ENCODE measurements at places on chromosomes 16 and 17. TPM values are rescaled to one million over a fixed set of nuclear protein-coding genes. Genes with fewer than 3 reads are reported as not detected.

DNA sequence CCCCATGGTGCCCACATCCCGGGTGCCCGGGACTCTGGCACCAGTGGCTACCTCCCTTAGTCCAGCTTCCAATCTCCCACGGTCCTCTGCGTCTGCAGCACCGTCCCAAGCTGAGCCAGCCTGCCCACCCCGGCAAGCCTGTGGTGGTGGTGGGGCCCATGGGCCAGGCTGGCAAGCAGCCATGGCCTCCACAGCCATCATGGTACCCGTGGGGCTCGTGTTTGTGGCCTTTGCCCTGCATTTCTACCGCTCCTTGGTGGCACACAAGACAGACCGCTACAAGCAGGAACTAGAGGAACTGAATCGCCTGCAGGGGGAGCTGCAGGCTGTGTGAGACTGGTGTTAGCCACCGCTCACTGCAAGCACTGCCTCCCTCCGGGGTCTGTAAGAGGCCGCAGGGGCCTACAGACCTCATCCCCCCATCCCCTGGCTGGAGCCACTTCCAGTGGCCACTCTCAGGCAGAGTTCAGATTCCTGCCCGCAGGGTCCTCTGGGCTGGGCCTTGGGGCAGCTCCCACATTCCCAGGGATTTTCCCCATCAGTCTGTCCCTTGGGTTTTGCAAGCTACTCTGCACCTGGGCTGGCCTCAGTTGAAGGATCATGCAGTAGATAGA, 3.9 kb upstream of the SETD1A start:
- peak; percentile 54 for DNase-seq

DNA sequence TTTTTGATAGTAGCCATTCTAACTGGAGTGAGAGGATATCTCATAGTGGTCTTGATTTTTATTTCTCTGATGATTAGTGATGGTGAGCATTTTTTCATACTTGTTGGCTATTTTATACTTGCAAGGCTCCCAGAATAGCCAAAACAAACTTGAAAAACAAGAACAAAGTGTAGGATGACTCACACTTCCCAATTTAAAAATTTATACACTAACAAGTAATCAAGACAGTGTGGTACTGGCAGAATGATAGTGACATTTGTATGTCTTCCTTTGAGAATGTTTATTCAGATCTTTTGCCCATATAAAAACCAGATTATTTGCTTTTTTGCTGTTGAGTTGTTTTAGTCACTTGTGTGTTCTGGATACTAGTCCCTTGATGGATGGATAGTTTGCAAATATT, 17.8 kb downstream of the SPECC1 start:
- DNase-seq = no peak

- no peak for DNase-seq
These were observed 3.1 kb downstream of the NFE2L1 start for GRCh38 chr17:48051283-48051682.

The RUNDC3A gene
- total RNA-seq = 0.34 TPM

GRCh38 chr16:12724226-12724625, 79.5 kb downstream of the CPPED1 start:
- DNase-seq = no peak

The KRT33A gene
- not detected for total RNA-seq

The ZFPM1 gene
- 25.9 TPM for total RNA-seq

DNA sequence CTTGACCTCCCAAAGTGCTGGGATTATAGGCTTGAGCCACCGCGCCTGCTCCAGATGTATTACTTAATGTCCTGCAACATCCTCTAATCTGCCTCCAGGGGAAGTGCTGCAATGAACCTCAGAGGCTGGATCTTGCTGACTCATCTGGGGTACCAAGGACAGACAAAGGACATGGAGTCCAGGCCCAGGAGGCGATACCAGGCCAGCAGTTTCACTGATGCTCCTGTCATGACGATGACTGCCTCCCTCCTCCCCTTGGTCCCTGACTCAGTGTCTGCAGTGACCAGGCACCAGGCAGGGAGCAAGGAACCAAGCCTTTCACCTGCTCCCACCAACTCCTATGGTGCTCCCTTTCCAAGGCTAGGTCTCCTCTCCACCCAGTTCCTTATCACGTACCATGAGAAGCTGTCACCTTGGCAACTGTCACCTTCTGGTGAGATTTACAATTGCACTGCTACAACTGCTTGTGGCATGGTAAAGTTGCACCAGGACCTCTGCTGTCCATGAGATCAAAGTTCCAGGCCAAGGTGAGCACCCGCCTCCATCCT, 21.6 kb upstream of the PHOSPHO1 start:
- DNase-seq = peak; percentile 67

The EXOC3L1 gene
- total RNA-seq = 0.72 TPM

The PYY gene
- not detected for total RNA-seq

All from Caco-2 (cell line).